ENCODE measurements at places on chromosomes 13 and 19. TPM values are rescaled to one million over a fixed set of nuclear protein-coding genes. Genes with fewer than 3 reads are reported as not detected.

- H3K27ac ChIP-seq = no peak overlapping the region
- no peaks in the 10 kb centered on the region for H3K27me3 ChIP-seq
- no peaks in the 10 kb centered on the region for H3K4me1 ChIP-seq
- H3K4me3 ChIP-seq = no peak overlapping the region
- no peak for DNase-seq
Observed at GRCh38 chr19:15721268-15721667, 6.6 kb upstream of the OR10H2 start.

DNA sequence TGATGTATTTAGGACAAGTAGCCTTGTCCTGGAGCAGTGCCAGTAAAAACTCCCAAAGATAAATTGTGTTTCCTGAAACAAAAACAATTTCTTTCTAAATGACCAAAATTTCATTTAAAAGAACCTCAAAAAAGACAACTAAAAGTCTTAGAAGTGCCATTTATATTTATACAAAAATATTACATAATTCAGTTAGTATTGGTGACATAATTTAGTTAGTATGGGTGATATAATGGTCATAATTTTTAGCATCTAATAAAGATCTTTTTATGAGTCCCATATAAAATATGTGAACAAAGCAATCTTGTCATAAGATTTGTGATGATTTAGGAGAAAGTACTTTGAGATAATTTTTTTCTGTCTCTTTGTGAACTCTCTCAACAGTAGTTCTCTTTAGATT is 76.0 kb downstream of the ELF1 start:
- no peaks in the 10 kb centered on the region for H3K36me3 ChIP-seq
- no peak overlapping the region for H3K27ac ChIP-seq
- no peak for DNase-seq
- no peaks in the 10 kb centered on the region for H3K4me1 ChIP-seq

GRCh38 chr13:25429466-25429865 is 57.7 kb downstream of the ATP8A2 start:
- H3K27ac ChIP-seq = no peak overlapping the region
- H3K27me3 ChIP-seq = no peaks in the 10 kb centered on the region
- DNase-seq = no peak

DNA sequence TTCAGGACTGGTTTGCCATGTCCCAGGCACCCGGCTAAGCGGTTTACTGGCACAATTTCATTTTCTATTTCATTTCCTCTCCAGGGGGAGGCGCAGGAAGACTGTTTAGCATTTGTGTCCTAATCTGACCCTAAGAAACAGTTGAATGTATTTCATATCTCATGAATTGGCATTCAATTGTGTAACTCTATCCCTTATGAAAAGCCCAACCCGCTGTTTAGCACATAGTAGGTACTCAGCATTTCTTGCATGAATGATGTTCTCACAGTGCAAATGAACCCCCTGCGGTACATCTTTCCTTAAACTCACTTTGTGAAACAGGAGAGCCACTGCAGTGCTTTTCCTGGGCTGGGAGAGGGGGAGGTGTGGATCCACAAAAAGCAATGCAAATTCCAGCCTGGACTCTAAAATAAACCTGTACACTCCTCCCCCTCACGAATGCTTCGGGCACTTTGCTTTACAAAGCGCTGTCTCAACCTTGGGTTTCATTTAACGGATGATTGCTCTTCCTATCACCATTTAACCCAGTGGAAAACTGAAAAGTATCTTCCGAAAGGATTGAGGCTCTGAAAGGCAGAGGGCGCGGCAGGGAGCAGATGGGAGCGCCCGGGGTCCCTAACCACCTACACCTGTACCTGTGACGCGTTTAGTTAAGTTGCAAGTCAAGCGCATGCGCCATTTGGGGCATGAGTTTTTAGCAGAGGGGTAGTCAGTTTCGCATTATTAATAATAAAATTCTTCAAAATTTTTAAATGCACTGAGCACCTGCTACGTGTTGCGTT is 1.2 kb upstream of the EEF2 start:
- H3K27me3 ChIP-seq = no peaks in the 10 kb centered on the region
- no peak overlapping the region for H3K27ac ChIP-seq
- H3K4me1 ChIP-seq = peaks cover 4% of the 10 kb centered on the region
- peak overlapping the region; percentile 84 for H3K4me3 ChIP-seq
- no peak for DNase-seq
- no peaks in the 10 kb centered on the region for H3K36me3 ChIP-seq

OR1I1 gene
- not detected for polyA plus RNA-seq

- H3K36me3 ChIP-seq = no peaks in the 10 kb centered on the region
- peak within 1 kb of the TSS; percentile 66 for H3K27ac ChIP-seq
- H3K4me1 ChIP-seq = peaks cover 4% of the 10 kb centered on the region
- no peaks in the 10 kb centered on the region for H3K27me3 ChIP-seq
- no peak for DNase-seq
Observed at GRCh38 chr19:17245535-17245984, at the start of gene NR2F6. NR2F6 (minus strand) TSS chr19:17245919; CDS start chr19:17245220, 699 bp downstream.

UBE2L5 gene
- polyA plus RNA-seq = not detected

ZNF808 gene
- 6.0 TPM for polyA plus RNA-seq

TNNT1 gene
- not detected for polyA plus RNA-seq

- H3K4me1 ChIP-seq = peaks cover 10% of the 10 kb centered on the region
- H3K27ac ChIP-seq = peak overlapping the region; percentile 88
- H3K27me3 ChIP-seq = no peaks in the 10 kb centered on the region
Observed at GRCh38 chr19:48965806-48966540, 864 bp downstream of the FTL start.

MBD3L3 gene
- not detected for polyA plus RNA-seq

- no peaks in the 10 kb centered on the region for H3K27me3 ChIP-seq
- H3K4me1 ChIP-seq = no peaks in the 10 kb centered on the region
- peak; percentile 97 for DNase-seq
- H3K4me3 ChIP-seq = peak within 1 kb of the TSS; percentile 67
- H3K36me3 ChIP-seq = no peaks in the 10 kb centered on the region
Observed at GRCh38 chr19:20039203-20039723, at the start of gene ZNF682. ZNF682 (minus strand) TSS chr19:20039505; CDS start chr19:20039345, 160 bp downstream.

SMIM44 gene
- polyA plus RNA-seq = not detected

- H3K4me3 ChIP-seq = no peak overlapping the region
- no peak for DNase-seq
- no peaks in the 10 kb centered on the region for H3K27me3 ChIP-seq
- no peak overlapping the region for H3K27ac ChIP-seq
Observed at GRCh38 chr13:96544957-96545356, 449.3 kb downstream of the OXGR1 start.

- H3K36me3 ChIP-seq = no peaks in the 10 kb centered on the region
- H3K27ac ChIP-seq = no peak overlapping the region
Observed at GRCh38 chr19:38615007-38615581, 2.7 kb downstream of the MAP4K1 start.

ZSCAN4 gene
- 0.08 TPM for polyA plus RNA-seq

PRR22 gene
- not detected for polyA plus RNA-seq

ARRDC5 gene
- polyA plus RNA-seq = 0.07 TPM

LRFN3 gene
- polyA plus RNA-seq = 6.4 TPM

IGFL1 gene
- not detected for polyA plus RNA-seq

- no peaks in the 10 kb centered on the region for H3K36me3 ChIP-seq
- H3K27ac ChIP-seq = no peak overlapping the region
- no peaks in the 10 kb centered on the region for H3K27me3 ChIP-seq
- peaks cover 3% of the 10 kb centered on the region for H3K4me1 ChIP-seq
- no peak for DNase-seq
Observed at GRCh38 chr13:99746637-99747402, 224.7 kb downstream of the ZIC5 start.

DENND1C gene
- 1.2 TPM for polyA plus RNA-seq

- no peak overlapping the region for H3K27ac ChIP-seq
- no peaks in the 10 kb centered on the region for H3K27me3 ChIP-seq
- no peak for DNase-seq
- no peaks in the 10 kb centered on the region for H3K36me3 ChIP-seq
- H3K4me1 ChIP-seq = no peaks in the 10 kb centered on the region
Observed at GRCh38 chr13:93259527-93260080, 33.0 kb downstream of the GPC6 start.

DNA sequence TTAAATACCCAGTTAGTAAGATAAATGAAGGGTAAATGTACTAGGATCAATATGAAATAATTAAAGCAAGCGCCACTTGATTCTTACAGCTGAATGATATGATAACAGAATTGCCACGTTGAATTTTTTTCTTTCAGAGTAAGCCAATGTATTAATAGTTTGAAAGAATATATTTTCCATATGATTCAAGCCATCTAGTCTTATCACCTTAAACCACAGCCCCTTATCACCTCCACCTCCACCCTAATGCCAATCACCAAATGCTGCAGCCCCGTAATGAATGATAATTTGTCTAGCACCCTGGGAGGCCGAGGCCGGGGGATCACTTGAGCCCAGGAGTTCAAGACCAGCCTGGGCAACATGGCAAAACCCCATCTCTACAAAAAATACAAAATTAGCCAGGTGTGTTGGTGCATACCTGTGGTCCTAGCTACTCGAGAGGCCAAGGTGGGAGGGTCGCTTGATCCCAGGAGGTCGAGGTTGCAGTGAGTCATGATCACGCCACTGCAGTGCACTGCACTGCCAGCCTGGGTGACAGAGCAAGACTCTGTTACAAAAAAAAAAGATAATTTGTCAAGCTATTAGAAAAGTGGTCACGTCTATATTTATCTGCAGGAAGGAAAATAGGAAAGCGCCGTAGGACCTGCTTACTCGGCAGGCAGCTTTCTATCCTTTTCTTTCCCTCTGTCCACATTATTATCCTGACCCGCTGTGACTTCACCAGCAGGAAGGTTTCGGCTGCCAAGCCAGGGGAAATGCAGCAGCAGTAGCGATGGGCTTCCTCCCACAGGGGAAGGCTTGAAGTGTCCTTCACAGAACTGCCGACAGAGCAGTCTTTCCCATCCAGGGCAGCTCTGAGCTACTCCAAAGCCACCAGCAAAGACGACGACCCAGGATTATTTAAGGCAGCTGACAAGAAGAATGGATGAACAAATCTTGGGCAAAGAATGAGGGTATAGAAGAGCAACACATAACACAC is 19.7 kb upstream of the CLN5 start:
- no peak overlapping the region for H3K4me3 ChIP-seq
- H3K4me1 ChIP-seq = peaks cover 2% of the 10 kb centered on the region
- no peaks in the 10 kb centered on the region for H3K36me3 ChIP-seq
- DNase-seq = peak; percentile 23
- H3K27me3 ChIP-seq = no peaks in the 10 kb centered on the region

DNA sequence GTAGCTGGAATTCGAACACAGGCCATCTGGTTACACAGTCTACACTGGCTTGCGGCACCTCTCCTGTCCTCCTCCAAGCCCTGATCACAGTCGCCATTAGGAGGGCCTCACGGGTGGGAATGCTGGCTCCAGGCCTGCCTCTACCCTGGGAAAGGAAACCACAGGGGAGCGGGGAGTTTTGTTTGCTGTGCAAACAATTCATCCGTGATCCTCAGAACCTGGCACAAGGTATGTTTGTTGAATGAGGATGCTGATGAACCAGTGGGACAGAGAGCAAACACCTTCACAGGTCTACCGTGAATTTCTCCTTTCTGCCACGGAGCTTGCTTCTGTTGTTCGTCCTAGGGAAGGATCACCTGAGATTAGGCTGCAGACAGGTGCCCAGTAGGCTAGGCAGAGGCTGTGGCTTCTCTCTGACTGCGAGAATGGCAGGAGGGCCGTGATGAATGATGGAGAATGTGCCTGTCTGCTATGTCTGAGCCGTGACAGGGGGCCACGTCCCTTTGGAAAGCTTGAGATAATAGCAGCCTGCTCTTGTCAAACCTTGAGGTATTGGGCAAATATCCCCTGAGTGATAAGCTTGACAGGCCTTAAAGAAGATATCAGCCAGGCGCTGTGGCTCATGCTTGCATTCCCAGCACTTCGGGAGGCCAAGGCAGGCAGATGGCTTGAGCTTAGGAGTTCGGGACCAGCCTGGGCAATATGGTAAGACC is 36.7 kb downstream of the PIN1 start:
- no peak for DNase-seq
- H3K4me1 ChIP-seq = no peaks in the 10 kb centered on the region
- H3K36me3 ChIP-seq = no peaks in the 10 kb centered on the region
- H3K27ac ChIP-seq = no peak overlapping the region

CEBPA gene
- polyA plus RNA-seq = 4.3 TPM

KLK8 gene
- 0.24 TPM for polyA plus RNA-seq

DNA sequence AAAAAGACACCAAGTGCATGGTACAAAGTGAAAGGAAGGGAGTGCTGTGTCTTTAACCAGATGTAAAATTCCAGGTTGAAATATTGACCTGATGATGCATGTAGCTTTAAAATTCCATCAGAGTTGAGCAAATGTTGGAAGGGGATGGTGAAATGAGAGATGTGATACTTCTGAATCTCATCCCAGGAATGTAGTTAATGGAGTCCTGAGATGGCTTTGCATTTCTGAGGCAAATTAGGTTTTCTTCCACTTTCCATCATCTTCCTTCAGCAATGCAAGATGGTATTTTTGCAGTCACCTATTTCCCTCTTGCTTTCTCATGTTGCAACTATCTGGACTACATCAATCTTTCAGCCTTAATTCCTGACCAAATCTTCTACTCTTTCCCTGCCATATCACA is 194.1 kb upstream of the MIR17HG start:
- no peak for DNase-seq
- H3K36me3 ChIP-seq = no peaks in the 10 kb centered on the region
- no peaks in the 10 kb centered on the region for H3K27me3 ChIP-seq

RPS5 gene
- 3,775 TPM for polyA plus RNA-seq

DNA sequence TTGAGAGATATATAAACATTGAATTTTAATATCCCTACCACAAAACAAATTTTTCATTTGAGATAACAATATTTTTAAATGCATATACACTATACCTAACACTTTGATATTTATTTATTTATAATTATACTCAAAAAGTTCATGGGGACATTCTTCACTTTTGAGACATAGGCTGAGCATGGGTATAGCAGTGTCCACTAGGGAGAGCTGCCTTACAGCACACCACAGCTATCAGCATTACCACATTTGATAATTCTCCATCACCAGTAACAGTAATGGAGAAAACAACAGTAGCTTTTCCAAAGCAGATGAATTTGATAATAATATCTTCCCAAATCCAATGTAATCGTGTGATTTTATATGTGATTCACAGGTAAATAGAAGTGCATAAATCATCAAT is 626.1 kb downstream of the DACH1 start:
- no peaks in the 10 kb centered on the region for H3K36me3 ChIP-seq
- H3K27ac ChIP-seq = no peak overlapping the region
- H3K27me3 ChIP-seq = no peaks in the 10 kb centered on the region

DNA sequence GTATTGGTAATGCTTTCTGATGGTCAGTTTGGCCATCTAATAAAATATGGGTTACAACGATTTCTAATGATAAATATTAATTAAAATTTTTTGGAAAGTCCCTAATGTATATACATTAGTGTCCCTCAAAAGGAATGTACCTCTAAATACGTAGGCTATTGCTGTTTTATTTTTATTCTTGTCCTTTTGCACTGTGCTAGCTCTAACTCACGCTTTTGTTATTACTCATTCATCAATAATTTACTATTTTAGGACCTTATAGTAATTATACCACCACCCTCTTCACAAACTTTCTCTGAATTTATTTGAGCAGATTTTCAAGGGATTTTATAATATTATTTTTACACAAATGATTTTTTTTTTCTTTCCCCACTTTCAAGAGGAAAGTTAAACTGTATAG is 795.9 kb upstream of the PCDH9 start:
- H3K27me3 ChIP-seq = no peaks in the 10 kb centered on the region
- H3K4me1 ChIP-seq = no peaks in the 10 kb centered on the region
- no peaks in the 10 kb centered on the region for H3K36me3 ChIP-seq
- H3K27ac ChIP-seq = no peak overlapping the region

- H3K4me3 ChIP-seq = no peak overlapping the region
- no peak for DNase-seq
- H3K36me3 ChIP-seq = no peaks in the 10 kb centered on the region
- no peak overlapping the region for H3K27ac ChIP-seq
- H3K4me1 ChIP-seq = no peaks in the 10 kb centered on the region
Observed at GRCh38 chr19:5336195-5336965, 4.2 kb downstream of the PTPRS start.

All from ovary (tissue), 10 donors.